CD4-positive, alpha-beta T cell treated with Interleukin-4 for 4 hours (primary cell): ENCODE measurements at places on chromosomes 4 and X.

- no peak for DNase-seq
These were observed 18.6 kb downstream of the AIMP1 start for GRCh38 chr4:106334741-106335470.

DNA sequence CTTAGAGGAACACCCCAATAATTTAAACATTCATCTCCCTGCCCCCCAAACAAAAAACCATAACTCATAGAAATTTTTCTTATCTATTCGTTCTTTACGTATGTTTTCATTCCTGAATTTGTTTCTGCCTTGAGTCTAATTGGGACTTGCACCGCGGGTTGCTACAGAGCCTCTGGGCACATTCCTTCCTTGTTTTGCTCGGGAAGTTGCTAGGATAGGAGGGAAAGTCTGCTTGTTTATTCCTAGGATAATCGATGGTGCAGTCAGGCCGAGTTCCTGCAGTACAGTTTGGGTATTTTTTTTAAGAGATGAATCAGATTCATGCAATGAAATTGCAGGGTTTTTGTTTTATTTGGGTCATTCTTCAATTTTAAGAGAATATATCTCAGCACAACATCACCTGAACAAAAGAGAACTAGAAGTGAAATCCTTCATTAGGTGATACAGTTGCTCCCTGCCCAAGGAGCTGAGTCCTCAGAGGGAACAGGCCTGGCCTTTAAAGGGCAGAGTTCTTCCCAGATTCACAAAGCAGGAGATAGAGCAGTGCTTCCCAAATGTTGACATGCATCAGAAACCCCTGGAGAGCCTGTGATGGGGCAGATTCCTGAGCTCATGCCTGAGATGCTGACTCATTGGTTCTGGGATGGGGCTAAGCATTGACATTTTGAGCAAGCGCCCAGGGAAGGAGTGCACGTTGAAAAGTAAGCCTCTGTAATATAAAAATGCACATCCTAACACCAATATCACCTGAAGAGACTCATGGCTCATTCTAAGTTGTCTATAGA lies 114.9 kb upstream of the FAM9B start:
- DNase-seq = no peak

DNA sequence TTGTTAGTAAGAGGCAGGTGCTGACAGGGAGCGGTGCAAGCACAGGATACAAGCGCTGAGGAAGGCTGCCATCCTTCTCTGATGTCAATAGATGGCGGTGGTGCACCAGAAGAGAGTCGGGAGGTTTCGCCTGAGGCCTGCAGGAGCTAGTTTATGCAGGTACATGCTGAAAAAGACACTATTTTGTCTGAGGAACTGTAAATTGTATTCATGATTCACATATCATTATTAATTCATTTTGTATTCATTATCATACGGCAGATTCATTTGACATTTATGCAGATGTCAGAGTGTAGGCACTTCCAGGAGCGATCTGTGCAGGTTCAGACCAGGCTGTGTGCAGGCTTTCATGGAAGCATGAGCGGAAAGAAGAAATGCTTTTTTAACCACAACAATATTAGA lies 824.0 kb downstream of the STIM2 start:
- DNase-seq = no peak

GRCh38 chrX:27679281-27679680 lies 89.1 kb downstream of the DCAF8L2 start:
- DNase-seq = no peak

GRCh38 chr4:30792601-30793000 lies 72.4 kb downstream of the PCDH7 start:
- DNase-seq = no peak

- no peak for DNase-seq
These were observed 28.2 kb downstream of the RAP1GDS1 start for GRCh38 chr4:98289375-98289774.

- no peak for DNase-seq
These were observed 146.5 kb upstream of the PCDH18 start for GRCh38 chr4:137678796-137679195.

DNA sequence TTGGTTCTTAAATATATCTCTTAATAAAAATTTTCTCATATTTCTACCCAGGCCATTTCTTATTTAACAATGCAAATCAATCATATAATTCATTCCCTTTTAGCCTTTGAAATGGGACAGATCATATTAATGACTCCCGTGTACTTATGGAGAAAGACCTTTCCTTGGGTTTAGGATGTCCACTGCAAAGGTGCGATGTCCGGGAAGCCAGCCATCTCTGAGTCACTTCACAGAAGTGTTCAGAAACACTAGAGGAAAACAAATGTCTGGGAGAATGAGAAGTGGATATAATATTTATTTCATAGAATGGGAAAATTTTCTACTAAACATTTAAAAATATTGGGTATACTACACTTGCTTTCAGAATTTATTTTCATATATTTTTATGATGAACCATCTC lies 15.3 kb downstream of the INTU start:
- DNase-seq = no peak
